Hematopoietic multipotent progenitor cell (in vitro differentiated cells): ENCODE measurements at places on chromosomes 1 and 21.

- DNase-seq, result no peak
Measured at GRCh38 chr21:43369124-43369523, 57.8 kb downstream of the SIK1 start.

GRCh38 chr1:65524931-65525265 lies 104.4 kb downstream of the LEPR start:
- DNase-seq, result no peak

GRCh38 chr1:27117733-27118439 lies 37.0 kb downstream of the SLC9A1 start:
- DNase-seq, result no peak

DNA sequence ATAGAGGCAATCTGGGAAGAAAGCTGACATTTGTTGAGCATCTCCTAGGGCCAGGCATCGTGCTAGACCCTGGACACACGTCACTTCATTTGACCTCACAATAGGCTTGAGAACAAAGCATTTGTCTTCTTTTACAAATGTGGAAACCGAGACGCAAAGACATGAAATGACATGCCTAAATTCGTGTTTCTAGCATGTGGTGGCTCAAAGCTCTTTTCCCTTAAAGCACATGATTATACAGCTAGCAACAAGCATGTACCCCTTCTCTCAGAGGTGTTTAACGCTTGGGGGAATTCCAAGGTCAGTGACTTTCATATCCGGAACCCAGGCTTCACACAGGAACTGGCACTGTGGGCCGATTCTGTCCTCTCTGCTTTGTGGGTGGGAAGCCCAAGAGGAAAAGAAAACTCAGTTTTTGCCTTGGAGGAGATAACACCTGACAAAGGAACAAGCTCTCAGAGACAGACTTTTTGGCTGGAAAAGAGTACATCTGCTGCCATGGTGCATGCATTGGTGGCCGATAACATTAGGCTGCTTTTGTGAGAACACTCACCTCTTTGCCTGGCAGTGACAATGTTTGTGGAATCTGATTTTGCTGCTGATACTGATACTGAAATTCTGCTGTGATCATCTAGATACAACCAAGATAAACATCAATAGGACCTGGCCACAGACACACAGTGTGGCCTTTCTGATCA lies 15.4 kb upstream of the CD2 start:
- DNase-seq, result peak; percentile 58

GRCh38 chr1:93549811-93550210 lies 101.9 kb downstream of the FNBP1L start:
- DNase-seq, result peak; percentile 26

DNA sequence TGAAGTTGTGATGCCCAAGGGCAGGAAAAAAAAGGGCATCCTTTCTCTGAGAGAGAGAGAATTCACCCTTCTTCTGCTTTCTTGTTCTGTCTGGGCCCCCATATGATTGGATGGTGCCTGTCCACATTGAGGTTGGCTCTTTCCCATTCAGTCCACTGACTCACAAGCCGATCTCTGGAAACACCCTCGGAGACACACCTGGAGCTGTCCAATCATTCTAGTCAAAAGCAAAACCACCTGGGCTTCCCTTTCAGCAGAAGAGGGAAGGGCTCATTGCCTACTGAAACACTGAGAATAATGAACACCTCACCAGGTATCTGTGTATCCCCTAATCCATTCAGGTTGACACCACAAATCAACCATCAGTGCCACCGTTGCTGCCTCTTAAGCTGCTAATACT lies 103.7 kb upstream of the GNG12 start:
- no peak for DNase-seq

DNA sequence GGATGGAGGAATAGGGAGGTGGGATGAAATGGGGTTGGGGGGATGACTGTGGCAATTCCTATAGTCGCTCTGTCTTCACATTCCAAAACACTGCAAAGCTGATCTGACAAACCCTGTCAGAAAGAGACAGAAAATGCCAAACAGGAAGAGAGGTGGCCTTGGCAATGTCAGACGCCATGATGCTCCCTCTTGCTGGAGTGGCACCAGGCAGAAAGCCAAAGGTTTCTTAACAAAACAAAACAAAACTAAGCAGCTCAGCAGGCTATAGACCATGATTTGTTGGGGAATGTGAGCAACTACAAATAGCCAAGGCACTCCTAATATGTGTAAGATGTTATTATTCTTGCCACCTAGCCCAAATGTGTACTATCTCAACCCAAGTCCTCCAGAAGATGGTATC lies 42.9 kb upstream of the PLA2G2C start:
- DNase-seq, result no peak

DNA sequence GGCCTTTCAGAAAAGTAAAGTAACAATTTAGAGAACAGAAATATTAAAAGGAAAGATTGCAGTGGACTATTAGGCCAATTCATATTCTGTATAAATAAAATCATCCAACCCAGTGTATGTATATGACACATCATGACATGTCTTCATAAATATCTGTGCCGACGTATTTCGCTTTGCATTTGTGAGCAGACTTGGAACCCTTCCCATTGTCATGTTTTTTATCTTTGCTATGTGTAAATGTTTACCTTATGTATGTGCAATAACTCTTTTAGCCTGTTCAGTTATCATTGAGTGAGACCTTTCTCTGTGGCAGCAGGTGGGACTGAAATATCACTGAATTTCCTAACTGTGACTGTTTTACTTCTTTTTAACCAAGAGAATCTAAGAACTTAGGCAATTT lies 58.0 kb upstream of the FAM3B start:
- no peak for DNase-seq

GRCh38 chr1:105872817-105873216 lies 1183.7 kb upstream of the PRMT6 start:
- no peak for DNase-seq
